ENCODE measurements at places on chromosomes 7 and 10.

DNA sequence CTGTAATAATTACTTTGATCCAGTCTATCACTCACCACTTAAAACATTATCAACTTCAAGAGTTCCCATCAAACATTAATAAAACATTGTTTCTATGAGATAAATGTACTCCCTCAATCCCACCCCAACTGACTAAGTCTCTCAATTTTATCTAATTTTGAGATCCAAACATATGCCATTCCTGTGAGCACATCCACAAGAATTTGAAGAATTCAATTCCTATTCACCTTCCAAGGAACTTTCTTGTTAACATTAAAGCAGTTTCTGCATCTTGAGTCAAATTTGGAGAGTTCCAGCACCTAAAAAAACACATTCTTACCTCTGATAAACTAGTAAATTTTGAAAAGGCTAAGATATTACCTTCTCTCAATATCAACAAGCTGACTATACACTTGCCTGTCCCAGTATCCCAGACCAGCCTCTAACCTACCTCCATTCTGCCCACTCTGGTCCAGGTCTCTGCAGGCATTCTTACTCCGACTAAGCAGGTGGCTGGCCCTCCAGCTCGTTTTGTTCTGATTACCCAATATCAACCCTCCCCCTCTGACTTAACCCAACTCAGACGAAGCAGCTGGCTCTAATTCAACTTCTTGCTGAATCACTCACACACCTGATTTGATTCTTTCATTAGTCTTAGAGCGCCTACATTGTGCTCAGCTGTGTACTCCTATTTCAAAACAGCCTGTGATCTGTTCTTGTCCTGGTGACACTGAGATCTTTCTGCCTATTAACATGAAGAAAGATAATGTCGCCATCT, 275.2 kb downstream of the IPMK start:
- DNase-seq, result no peak

- no peak for DNase-seq
These were observed 15.1 kb downstream of the BCAP29 start for GRCh38 chr7:107594961-107595737.

DNA sequence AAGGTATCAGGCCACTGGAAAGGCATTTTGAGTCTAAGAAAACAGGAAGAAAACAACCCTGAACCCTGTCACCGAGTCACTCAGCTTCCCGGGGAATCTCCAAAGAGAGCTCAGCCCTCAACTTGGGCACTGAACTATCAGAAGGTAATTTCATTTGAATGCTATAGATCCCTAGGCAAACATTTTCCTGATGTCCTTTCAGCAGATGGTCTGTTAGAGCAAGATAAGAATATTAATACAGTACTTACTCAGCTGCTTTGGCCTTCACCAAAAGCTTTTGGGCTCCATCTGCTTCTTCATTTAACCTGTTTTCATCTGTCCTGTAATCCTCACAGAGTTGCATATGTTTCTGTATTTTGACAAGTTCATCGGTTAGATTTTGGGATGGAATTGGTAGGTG, 34.2 kb upstream of the LAMB1 start:
- DNase-seq, result no peak

- no peak for DNase-seq
These were observed 333.2 kb upstream of the PODXL start for GRCh38 chr7:131889572-131890150.

All from CD4-positive, alpha-beta T cell treated with Interferon alpha-2 for 1 hour (primary cell).